ENCODE measurements at places on chromosomes 16 and 17. TPM values are rescaled to one million over a fixed set of nuclear protein-coding genes. Genes with fewer than 3 reads are reported as not detected.

- no peaks in the 10 kb centered on the region for H3K4me1 ChIP-seq
- H3K27me3 ChIP-seq: no peaks in the 10 kb centered on the region
- DNase-seq: no peak
Observed at GRCh38 chr17:2865228-2865627, 69.0 kb downstream of the RAP1GAP2 start.

GRCh38 chr16:28166394-28167208 lies 45.2 kb downstream of the XPO6 start:
- H3K27ac ChIP-seq: peak overlapping the region; percentile 32
- peaks cover 68% of the 10 kb centered on the region for H3K4me1 ChIP-seq
- no peak for DNase-seq
- H3K4me3 ChIP-seq: peak overlapping the region; percentile 1
- peaks cover 45% of the 10 kb centered on the region for H3K36me3 ChIP-seq

DNA sequence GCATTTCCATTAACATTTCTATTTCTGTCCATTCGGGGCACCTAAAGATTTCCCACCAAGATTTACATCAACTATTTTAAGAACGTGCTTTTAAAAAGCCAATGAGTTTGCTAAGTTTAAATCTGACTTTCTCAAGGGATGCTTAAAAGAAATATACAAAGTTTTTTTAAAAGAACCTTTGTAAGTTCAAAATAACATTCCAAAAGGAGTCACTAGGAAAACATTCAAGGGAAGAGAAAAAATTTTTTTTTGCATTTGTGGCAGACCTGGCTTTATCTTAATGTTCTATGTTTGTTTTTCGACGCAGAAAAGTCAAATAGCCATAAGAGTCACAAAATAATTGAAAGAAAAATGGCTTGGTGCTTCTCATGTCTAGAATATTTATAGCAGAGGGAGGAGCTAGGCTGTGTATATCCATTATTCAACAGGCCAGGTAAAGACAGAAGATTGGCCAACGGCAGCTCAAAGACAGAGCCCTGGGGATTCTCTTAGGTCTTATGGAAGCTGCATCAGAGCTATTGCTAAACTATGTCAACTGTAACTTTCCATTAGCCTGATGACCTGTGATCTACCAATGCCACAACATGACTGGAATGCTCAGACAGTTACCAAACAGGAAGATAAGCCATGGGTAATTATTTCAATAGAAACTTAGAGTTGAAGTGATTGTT lies 37.8 kb upstream of the MYOCD start:
- no peak for DNase-seq
- H3K27ac ChIP-seq: no peak overlapping the region
- H3K36me3 ChIP-seq: no peaks in the 10 kb centered on the region
- no peak overlapping the region for H3K4me3 ChIP-seq

GRCh38 chr17:51147650-51148049 lies 5.7 kb upstream of the NME1 start:
- no peaks in the 10 kb centered on the region for H3K27me3 ChIP-seq
- peaks cover 26% of the 10 kb centered on the region for H3K4me1 ChIP-seq
- no peak for DNase-seq
- no peaks in the 10 kb centered on the region for H3K36me3 ChIP-seq
- H3K4me3 ChIP-seq: no peak overlapping the region
- peak overlapping the region; percentile 75 for H3K27ac ChIP-seq

DNA sequence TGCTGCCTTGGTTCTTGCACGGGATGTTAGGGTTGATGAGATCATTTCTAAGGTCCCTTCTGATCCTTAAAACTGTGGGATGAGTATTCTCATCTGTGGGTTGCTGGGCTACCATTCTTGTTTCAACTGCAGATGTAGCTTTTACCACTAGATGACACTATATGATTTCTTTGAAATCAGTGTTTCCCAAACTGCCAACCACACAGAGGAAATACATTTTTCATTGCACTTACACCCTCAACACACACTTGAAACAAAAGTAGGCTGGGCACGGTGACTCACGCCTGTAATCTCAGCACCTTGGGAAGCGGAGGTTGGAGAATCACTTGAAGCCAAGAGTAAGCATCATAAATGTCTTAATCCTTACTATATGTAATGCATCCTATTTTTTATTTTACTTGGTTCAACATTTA lies 15.3 kb downstream of the LCMT1 start:
- DNase-seq: peak; percentile 6
- peaks cover 29% of the 10 kb centered on the region for H3K4me1 ChIP-seq
- no peaks in the 10 kb centered on the region for H3K27me3 ChIP-seq
- peaks cover 22% of the 10 kb centered on the region for H3K36me3 ChIP-seq

GRCh38 chr16:16001596-16002255 lies 52.3 kb downstream of the ABCC1 start:
- peaks cover 32% of the 10 kb centered on the region for H3K4me1 ChIP-seq
- no peak overlapping the region for H3K4me3 ChIP-seq
- no peaks in the 10 kb centered on the region for H3K27me3 ChIP-seq
- no peak overlapping the region for H3K27ac ChIP-seq

- H3K4me3 ChIP-seq: no peak overlapping the region
- H3K27ac ChIP-seq: no peak overlapping the region
- peaks cover 20% of the 10 kb centered on the region for H3K27me3 ChIP-seq
Observed at GRCh38 chr16:50252082-50252611, 14.2 kb upstream of the ADCY7 start.

DNA sequence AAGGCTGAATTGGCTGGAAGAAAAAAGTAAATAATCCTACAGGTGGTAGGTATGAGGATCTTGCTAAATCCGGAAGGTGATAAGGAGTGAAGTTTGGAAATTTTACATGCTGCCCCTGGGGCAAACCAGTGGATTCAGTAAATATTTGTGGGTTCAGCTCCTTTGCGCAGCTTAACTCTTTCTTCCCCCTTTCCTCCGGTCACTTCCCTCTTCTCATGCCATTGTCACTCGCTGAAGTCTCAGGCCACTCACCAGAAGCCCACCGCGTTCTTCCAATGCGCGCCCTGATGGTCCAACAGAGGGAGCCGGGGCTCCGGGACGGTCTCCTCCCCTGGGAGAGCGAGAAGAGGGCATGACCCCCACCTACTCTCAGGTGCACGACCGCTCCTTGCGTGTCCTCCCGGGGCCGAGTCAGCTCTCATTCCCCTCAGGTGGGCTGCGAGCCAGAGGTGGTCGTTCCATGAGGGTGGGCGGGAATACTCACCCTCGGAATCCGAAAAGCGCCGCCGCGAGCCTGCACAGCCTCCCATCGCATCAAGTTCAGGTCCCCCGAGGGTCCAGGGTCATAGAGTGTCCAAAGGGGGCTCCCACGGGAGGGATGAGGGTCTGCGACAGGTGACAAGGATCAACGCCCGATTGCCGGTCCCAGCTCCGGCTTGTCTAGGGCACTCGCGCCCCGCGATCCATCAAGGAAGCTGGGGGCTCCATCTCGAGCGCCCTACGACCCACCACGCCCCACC lies 474 bp downstream of the CLN3 start:
- peaks cover 14% of the 10 kb centered on the region for H3K36me3 ChIP-seq
- peaks cover 57% of the 10 kb centered on the region for H3K4me1 ChIP-seq
- H3K27ac ChIP-seq: peak overlapping the region; percentile 100
- no peak for DNase-seq
- peak overlapping the region; percentile 89 for H3K4me3 ChIP-seq

GRCh38 chr17:48002266-48002915 lies 31.5 kb downstream of the CDK5RAP3 start:
- H3K36me3 ChIP-seq: no peaks in the 10 kb centered on the region
- peaks cover 20% of the 10 kb centered on the region for H3K27me3 ChIP-seq
- no peak overlapping the region for H3K4me3 ChIP-seq
- H3K27ac ChIP-seq: no peak overlapping the region
- H3K4me1 ChIP-seq: peaks cover 15% of the 10 kb centered on the region

PLCG2 gene
- total RNA-seq: 13.7 TPM

OR1A1 gene
- total RNA-seq: not detected

PPY gene
- not detected for total RNA-seq

ABI3 gene
- 32.8 TPM for total RNA-seq

ZPBP2 gene
- not detected for total RNA-seq
